ENCODE measurements at places on chromosomes 3 and 15. TPM values are rescaled to one million over a fixed set of nuclear protein-coding genes. Genes with fewer than 3 reads are reported as not detected.

- H3K36me3 ChIP-seq = no peaks in the 10 kb centered on the region
- DNase-seq = no peak
- no peaks in the 10 kb centered on the region for H3K4me1 ChIP-seq
- H3K4me3 ChIP-seq = no peak overlapping the region
- no peak overlapping the region for H3K27ac ChIP-seq
These were observed 52.7 kb upstream of the LMOD3 start for GRCh38 chr3:69174871-69175737.

- no peaks in the 10 kb centered on the region for H3K27me3 ChIP-seq
- no peak for DNase-seq
These were observed 20.1 kb upstream of the SECISBP2L start for GRCh38 chr15:49066372-49066771.

- H3K4me3 ChIP-seq = no peak overlapping the region
- peaks cover 5% of the 10 kb centered on the region for H3K27me3 ChIP-seq
- no peak overlapping the region for H3K27ac ChIP-seq
- no peak for DNase-seq
- H3K4me1 ChIP-seq = peaks cover 2% of the 10 kb centered on the region
These were observed 117.4 kb upstream of the ABHD17C start for GRCh38 chr15:80577552-80578205.

GRCh38 chr3:155462672-155463071, 169.2 kb upstream of the STRIT1 start:
- no peak overlapping the region for H3K4me3 ChIP-seq
- H3K36me3 ChIP-seq = peaks cover 10% of the 10 kb centered on the region
- H3K4me1 ChIP-seq = no peaks in the 10 kb centered on the region
- no peak for DNase-seq
- no peaks in the 10 kb centered on the region for H3K27me3 ChIP-seq
- H3K27ac ChIP-seq = no peak overlapping the region

DNA sequence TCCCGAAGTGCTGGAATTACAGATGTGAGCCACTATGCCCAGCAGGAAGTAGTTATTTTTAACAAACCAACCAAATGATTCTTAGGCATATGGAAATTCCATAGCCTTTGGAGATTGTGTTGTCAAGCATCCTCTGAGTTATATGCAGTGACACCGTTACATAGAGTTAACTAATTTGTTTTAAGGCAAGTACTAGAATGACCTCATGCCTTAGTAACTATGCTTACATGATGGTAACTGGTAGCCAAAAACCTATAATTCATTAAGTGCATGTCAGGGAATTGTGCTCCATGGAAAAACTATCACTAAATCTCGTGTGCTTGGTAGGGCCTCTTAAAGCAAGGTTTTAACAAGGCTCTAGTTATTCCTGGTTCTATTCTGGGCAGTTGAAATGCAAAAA, 392.8 kb downstream of the TUSC7 start:
- H3K4me3 ChIP-seq = no peak overlapping the region
- H3K27me3 ChIP-seq = no peaks in the 10 kb centered on the region
- peaks cover 5% of the 10 kb centered on the region for H3K4me1 ChIP-seq

GRCh38 chr3:98573181-98573728, 20.2 kb downstream of the CPOX start:
- H3K4me1 ChIP-seq = no peaks in the 10 kb centered on the region
- peaks cover 2% of the 10 kb centered on the region for H3K27me3 ChIP-seq
- H3K4me3 ChIP-seq = no peak overlapping the region
- DNase-seq = no peak

- no peaks in the 10 kb centered on the region for H3K27me3 ChIP-seq
- DNase-seq = no peak
- H3K4me3 ChIP-seq = no peak overlapping the region
These were observed 4.3 kb downstream of the FYCO1 start for GRCh38 chr3:45991341-45991740.

- peaks cover 3% of the 10 kb centered on the region for H3K27me3 ChIP-seq
- DNase-seq = no peak
- H3K27ac ChIP-seq = no peak overlapping the region
These were observed 644.7 kb downstream of the OTOL1 start for GRCh38 chr3:162141272-162141791.

DNA sequence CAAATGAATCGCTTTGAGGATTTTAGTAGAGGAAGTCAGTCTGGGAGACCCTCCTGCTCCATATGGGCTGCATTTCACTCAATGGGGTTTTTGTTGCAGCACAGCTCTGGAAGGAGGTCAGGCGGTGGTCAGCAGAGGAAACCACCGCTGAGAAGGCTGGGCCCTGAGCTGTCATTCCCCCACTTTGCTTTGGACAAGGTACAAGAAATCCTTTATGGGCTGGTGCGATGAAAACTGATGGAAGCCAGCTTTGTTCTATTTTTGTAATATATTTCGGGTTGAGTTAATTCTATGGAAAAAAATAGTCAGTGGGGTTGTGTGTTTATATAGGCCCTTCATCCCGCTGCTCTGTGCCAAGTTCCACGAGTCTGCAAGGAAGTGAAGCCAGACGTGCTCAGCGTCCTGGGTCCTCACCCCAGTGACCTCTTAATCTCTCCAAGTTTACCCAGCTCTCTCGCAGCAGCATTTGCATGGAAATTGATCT, 157.1 kb upstream of the TMC3 start:
- H3K36me3 ChIP-seq = no peaks in the 10 kb centered on the region
- H3K27me3 ChIP-seq = no peaks in the 10 kb centered on the region
- peaks cover 3% of the 10 kb centered on the region for H3K4me1 ChIP-seq
- no peak for DNase-seq

DNA sequence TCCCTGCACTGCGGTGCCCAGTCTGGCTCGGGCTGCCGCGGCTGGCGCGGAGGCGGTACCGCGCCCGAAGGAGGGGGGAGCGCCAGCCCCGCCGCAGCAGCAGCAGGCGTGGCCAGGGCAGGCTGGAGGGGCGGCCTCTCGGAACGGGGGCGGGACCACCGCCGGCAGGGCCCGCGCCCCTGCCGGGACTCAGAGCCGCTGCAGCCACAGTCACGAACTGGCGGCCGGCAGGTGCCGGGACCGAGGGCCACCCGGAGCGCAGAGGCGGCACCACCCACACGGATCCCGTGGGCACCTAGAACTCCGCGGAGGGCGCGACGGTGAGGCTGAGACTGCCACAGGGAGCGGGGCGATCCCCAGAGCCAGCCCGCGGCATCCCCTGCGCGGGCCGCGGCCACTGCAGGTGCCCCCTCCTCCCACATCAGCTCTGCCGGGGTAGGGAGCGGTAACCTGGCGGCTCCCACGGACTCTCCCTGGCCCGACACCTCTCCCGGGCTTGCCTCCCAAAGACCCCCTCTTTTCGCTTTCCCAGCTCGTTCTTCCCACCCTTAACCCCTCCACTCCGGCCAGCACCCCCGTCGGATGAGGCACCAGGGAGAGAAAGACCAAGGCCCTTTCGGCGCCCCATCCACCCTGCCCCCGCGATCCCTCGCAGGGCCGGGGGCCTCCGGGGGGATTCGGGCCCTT, at the start of gene VWA5B2:
TSS of gene VWA5B2 (plus strand) at position 192 of the 687 bp plus-strand sequence. CDS start 944 bp downstream, outside the sequence.
- H3K27me3 ChIP-seq = peaks cover 11% of the 10 kb centered on the region
- peak within 1 kb of the TSS; percentile 82 for H3K4me3 ChIP-seq
- peaks cover 13% of the 10 kb centered on the region for H3K4me1 ChIP-seq
- peak; percentile 85 for DNase-seq

DNA sequence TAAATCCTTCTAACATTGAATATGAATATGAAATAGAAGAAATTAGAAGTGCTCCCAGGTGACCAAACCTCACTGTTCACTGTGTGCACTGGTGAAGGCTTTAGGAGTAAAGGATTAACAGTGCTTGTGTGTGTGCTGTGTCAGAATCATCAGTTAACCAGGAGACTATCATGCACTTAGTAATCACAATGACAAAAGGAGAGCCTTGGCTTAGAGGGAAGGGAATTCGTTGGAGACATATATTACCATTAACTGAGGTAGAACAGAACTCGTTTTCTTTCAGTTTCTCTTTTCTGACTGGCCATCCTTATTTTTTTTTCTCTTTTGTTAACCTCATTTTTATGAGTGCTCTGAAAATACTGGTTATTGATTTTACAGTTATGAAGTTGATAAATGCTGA, 213.3 kb upstream of the GBE1 start:
- DNase-seq = no peak
- H3K27me3 ChIP-seq = no peaks in the 10 kb centered on the region
- peaks cover 8% of the 10 kb centered on the region for H3K36me3 ChIP-seq
- peaks cover 7% of the 10 kb centered on the region for H3K4me1 ChIP-seq
- no peak overlapping the region for H3K4me3 ChIP-seq

DNA sequence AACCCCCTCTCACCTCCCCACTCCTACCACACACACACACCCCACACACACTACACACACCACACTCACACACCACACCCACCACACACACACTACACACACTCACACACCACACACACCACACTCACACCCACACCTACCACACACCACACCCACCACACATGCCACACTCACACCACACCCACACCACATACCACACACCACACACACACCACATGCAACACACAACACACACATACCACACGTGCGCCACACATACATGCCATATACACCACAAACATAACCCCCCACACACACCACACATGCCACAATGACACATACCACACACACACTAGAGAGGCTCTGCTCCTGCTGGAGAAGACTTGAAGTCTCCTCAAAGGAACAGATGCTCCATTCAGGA, 5.9 kb upstream of the ITPKA start:
- H3K27ac ChIP-seq = no peak overlapping the region
- H3K4me3 ChIP-seq = no peak overlapping the region
- peaks cover 4% of the 10 kb centered on the region for H3K4me1 ChIP-seq
- peaks cover 11% of the 10 kb centered on the region for H3K27me3 ChIP-seq

- H3K27ac ChIP-seq = no peak overlapping the region
- no peak overlapping the region for H3K4me3 ChIP-seq
- H3K36me3 ChIP-seq = no peaks in the 10 kb centered on the region
- peak; percentile 22 for DNase-seq
- H3K4me1 ChIP-seq = peaks cover 5% of the 10 kb centered on the region
These were observed 691.2 kb downstream of the TBL1XR1 start for GRCh38 chr3:176505878-176506621.

DNA sequence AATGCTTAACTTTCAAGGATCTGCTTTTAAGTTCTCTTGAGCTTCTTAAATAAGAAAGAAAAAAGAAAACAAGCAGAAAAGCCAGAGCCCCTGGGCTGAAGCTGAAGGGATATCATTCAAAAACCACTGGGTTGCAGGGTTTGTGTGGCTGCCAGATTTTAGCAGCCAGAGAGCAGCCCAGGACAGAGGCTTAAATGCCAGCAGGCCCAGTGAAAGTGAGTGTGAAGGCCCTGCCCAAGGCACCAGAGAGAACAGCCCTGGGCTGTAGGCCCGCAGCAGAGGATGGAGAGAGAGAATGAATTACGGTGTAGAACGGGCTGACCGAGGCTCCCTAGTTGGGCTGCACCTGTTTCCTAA, 106.3 kb upstream of the BOC start:
- no peaks in the 10 kb centered on the region for H3K4me1 ChIP-seq
- DNase-seq = no peak
- no peak overlapping the region for H3K4me3 ChIP-seq
- no peak overlapping the region for H3K27ac ChIP-seq

DNA sequence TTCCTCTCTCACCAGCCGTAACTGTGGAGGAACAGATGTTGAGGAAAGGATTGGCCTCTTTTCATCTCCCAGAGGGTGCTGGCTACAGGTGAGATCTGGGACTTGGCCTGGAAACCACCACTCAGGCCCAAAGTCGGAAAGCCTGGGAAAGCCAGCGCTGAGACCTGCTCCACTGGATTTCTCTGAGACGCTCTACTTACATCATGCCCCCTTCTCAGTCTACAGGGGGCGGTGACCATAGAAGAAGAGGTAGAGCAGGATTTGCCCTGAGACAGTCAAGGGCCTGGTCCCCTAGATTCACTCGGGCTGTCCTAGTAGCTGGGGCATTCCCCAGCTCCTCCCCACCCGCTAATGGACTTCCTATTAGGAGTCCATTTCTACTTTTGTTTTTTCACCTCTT, 80.9 kb downstream of the C3orf38 start:
- peaks cover 1% of the 10 kb centered on the region for H3K4me1 ChIP-seq
- H3K27ac ChIP-seq = no peak overlapping the region
- H3K36me3 ChIP-seq = no peaks in the 10 kb centered on the region

ARHGAP31 gene
- 0.20 TPM for total RNA-seq

FAM3D gene
- total RNA-seq = not detected

APOD gene
- not detected for total RNA-seq

NTRK3 gene
- 9.5 TPM for total RNA-seq

IGF2BP2 gene
- total RNA-seq = 118 TPM

SERPINI1 gene
- 66.2 TPM for total RNA-seq
